ENCODE measurements at places on chromosomes 2 and 18.

DNA sequence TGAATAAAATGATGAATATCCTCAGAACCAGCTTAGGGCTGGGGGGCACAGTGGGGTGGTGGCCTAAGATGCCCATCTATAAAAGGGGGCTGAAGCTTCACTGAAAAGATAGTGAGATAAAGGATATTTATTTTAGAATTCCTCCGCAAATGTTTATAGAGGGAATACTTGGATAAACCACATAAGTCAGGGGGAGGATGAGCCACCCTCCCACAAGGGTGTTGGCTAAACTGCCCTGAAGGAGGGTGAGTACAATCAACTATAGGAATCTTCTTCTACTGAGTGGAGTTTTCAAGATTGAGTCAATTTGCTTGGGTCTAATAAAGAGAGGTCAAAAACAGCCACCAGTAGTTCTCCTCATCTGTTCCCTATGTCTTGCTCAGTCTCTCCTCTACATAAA, 114.5 kb upstream of the TANK start:
- DNase-seq, result no peak

DNA sequence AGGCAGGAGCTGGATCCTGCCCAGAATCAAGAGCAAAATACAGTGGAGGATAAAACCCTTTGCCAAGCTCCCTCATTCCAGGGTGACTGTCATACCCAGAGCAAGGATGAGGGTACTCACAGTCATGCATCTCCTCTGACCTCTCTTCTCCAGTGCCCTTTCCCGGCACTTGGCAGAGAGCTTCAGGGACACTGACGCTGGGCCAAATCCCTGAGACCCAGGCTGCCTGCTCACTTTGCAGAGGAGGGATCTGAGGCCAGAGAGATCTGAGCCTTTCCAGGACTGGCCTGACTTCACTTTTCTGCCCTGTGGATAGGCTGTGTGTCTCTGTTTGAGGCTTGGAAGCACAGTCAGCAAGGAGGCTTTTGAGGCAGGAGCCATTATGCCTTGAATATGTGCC, 330.0 kb downstream of the CELF4 start:
- DNase-seq, result no peak

DNA sequence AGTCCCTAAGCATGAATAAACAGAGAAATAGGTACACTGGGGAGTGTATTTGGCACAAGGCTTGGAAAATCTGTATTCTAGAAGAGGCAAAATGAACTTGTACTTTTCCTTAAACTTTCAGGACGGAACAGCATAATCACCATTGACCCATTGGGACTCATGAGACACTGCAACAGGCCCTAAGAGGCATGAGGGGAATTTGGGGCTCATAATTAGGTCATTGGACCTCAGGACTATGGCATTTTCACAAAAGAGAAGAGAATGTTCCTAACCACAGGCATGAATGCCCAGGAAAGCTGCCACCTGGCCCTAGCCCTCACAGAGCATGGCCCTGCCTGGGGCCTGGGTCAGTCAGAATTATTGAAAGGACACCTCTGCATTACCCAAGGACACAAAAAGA, 67.9 kb upstream of the PIK3C3 start:
- DNase-seq, result no peak

DNA sequence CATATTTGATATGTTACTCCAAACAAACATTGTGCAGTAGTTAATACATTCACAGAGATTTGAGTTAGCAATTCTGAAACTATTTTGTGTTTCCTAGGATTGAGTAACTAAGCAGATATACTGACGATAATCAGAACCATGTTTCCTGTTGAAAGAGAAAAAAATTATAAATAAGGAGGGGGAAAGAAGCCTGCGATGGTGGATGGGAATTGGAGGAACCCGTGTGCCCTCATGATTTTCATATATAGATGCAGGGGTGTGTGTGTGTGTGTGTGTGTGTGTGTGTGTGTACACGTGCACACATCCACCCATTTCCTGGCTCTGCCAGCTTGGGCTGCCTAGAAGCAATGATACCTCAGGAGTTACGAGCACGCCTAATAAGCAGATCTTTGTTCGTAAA, 56.9 kb downstream of the LPIN2 start:
- no peak for DNase-seq
